ENCODE measurements at places on chromosomes 2 and 18.

DNA sequence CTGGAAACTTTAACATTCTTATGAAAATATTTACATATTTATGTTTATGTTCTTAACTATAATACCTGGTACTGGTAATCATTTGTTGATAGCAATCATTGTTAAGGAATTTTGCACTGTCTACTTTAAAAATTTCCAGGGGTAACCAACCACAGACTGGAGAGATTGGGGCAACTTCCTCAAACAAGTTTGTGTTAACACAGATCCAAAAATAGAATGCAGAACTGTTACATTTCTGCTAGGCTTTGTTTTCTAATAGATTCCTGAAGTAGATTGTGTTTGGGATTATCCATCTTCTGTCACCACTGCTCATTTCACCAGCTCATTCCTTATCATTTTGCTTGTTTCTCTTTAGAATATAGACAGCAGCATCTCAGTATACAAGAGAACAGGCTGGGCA, 23.7 kb downstream of the RNF125 start:
- no peak for DNase-seq

- no peak for DNase-seq
These were observed 225.4 kb downstream of the FAM210A start for GRCh38 chr18:13500869-13501542.

GRCh38 chr2:38073211-38074057, 2.5 kb downstream of the CYP1B1 start:
- DNase-seq, result no peak

GRCh38 chr2:160367887-160368286, 125.7 kb downstream of the RBMS1 start:
- no peak for DNase-seq

DNA sequence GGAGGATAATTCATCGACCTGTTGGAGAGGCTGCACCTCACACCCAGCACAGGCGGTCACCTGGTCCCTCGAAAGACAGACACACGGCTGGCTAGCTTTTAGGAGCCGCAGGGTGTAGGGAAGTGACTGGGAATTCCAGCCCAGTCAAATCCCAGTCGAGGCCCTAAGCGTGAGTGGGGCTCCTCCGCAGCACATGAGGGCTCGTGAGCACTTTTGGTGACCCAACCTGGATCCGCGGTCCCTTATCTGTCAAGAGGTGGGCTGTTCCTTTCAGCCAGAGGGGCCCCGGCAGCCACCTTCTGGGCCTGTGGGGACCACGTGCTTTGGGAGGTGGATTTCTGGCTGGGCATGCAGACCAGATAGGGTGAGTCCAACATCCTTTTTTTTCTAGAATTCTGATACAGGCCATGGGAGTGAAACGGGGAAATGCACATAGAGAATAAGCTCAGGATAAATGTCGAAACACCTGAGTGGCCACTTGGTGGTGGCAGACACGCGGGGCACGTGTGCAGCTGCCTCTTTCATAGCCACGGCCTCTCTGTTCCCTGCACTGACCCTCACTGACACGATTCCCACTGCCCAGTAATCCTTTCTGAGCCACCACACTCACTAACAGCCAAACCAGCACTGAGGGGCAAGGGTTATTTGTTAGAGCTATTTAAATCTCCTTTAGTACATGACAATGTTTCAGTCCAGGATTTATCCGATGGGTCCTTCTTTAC, 148.4 kb upstream of the PXDN start:
- DNase-seq, result no peak

DNA sequence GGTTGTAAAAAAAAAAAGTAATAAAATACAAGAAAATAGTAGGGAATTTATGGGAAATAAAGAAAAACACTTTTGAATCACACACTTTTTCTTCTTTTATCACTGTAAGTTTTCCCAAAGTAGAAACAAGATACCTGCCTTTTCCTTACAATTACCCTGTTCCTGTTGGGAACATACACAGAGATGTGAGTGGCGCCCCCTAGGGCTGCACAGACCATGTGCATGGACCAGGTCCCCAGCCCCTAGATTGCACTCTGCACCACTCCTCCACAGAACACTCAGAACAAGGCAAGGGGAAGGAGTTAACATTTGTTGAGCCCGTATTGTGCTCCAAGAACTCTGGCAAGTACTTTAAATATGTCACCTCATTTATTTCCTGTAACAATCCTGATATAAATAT, 118.7 kb upstream of the NRP2 start:
- DNase-seq, result no peak
